Nucleus accumbens (tissue), 56 donors: ENCODE measurements at places on chromosomes 2 and 18.
A peak's percentile ranks its signal among the peaks of the same experiment; 100 is the strongest.

DNA sequence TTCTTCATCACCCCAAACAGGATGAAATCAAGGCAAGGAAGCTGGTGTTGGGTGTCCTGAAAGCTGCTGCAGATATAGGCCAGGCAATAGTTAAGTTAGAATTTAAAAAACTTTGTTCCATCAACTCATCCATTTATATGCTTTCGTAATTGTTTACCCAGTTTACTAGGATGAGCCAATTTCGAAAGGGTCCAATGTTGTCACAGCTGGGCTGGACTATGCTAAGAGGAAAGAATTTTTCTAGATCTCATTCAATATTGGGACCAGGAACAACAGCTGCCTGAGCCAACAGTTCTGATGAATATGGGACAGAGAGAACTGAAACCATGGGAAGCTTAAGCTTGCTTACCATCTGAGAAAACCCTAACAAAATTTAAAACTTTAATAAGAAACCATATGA, 21.6 kb upstream of the SP3 start:
- no peak for DNase-seq

GRCh38 chr2:29991086-29991485, 69.7 kb upstream of the ALK start:
- DNase-seq = no peak

DNA sequence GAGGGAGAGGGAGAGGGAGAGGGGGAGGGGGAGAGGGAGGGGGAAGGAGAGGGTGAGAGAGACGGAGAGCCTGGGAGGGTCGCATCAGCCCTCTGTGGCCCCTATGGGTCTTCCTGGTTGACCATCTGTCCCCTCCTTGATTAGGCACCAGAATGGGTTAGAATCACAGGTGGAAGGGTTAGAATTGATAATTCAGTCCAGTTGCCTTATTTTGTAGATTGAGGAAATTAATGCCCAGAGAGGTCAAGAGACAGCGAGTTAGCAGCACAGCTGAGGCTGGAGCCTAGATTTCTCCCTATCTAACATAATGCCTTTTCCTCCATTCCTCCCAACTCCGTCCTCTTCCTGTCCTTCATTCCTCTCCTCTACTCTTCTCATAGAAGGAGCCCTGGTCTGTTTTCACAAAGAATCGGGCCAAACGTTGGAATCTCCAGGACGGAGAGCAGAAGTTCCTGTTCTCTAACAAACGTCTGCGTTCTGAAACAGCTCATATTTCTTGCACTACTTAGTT, 338 bp upstream of the THUMPD2 start:
- no peak for DNase-seq

DNA sequence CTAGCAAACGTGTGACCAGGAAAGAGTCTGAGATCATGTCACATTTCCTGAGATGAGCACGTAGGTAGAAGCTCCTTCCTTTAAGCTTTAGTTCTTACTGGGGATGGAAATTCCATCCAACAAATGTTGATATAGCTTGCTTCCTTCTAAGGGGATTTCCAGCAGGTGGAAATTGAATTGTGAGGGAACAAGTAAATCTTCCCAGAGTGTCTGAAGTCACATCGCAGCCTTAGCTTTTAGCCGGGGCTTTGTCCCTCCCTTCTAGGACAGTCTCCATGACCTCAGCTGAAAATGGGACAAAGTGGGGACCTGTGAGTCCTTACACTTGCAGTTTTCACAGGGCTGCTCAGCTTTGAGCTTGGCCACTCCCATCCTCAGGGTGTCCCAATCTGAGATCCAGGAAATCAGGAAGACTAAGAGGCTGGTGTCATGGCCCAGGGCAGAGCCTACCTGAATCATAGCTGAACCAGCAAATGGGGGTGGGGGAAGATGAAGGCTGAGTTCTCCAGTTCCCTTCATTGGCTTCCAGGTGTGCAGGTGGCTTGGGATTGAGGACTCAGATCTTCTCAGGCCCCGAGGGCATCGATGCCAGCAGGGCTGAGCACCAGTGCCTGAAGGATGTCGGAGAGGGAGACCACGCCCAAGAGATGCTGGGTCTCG, 8.3 kb downstream of the PRKAG3 start:
- DNase-seq = no peak

- peak; percentile 40 for DNase-seq
These were observed 161.1 kb downstream of the ARL4C start for GRCh38 chr2:234335661-234336228.

DNA sequence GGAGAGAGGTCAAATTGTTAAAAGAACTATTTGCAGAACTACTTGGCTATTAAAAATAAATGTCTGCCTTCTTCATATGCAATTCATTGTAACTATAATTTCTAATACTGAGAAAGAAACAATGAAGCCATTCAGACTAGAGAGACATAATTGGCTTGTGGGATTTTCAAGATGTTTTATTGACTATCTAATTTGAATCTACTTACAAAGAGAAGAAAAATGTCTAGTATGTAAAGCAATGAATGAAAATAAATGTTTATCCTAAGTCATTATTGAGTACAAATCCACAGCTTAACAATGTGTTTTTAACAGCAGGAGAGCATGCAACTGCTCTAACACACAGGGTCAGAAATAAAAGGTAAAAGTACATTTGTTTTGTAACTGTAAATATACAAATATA, 19.2 kb downstream of the RMP24 start:
- no peak for DNase-seq

- DNase-seq = no peak
These were observed 784.9 kb downstream of the EPHA4 start for GRCh38 chr2:220787251-220787650.

DNA sequence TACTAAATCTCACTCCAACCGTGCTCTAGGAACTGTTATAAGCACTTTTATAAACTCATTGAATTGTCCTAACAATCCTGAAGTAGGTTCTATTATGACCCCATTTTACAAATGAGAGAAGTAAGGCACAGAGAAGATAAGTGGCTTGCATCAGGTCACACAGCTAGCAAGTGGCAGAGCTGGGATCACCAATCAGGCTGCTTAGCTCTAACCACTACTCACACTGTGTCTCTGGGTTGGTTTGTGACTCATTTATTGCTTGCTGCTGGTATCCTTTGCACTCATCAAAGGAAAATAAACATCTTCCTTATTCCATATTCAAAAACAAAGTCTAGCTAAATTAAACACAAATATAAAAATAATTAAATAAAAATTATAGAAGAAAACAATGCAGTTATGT, 42.5 kb upstream of the IL1R2 start:
- no peak for DNase-seq

- no peak for DNase-seq
These were observed 24.0 kb upstream of the ZNF516 start for GRCh38 chr18:76518860-76519538.

DNA sequence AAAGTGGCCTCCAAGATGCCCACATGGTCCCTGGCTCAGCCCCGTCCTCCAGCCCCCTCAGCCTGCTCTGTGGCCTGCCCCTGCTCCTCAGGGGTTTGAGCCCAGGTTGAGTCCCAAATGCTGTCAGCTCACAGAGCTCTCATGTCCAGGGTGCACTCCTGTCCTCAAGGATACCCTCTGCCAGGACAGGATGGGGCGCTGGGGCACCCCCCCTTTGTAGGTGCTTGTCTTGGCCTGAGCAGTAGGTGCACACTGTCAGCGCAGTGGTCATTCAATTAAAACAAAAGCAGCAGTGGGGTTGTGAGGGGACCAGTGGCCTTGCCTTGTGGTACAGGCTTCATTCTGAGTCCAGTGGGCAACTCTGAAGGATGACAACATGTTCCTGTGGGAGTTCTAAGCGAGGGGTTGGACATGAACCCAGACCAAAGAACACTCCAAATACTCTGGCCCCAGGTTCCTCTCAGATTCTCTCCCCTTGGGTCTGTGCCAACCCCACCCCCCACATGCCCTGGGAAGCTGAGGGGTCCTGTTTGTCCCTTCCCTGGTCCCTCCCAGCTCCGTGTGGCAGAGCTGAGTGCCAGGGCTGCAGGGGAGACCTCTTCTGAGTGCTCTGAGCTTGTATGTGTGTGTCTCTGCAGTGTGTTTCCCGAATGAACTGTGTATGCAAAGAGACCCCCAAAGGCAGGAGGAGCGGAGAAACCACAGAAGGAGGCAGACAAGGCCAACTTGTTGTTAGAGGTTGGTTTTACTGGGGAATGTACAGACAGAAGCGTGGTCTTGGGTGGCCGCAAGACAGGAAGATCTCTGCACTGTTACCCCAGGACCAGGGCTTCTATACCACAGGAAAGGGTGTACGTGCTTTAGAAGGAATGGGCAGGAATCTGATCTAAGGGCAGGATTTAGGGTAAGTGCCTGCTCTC, 155.6 kb upstream of the HS6ST1 start:
- DNase-seq = no peak

DNA sequence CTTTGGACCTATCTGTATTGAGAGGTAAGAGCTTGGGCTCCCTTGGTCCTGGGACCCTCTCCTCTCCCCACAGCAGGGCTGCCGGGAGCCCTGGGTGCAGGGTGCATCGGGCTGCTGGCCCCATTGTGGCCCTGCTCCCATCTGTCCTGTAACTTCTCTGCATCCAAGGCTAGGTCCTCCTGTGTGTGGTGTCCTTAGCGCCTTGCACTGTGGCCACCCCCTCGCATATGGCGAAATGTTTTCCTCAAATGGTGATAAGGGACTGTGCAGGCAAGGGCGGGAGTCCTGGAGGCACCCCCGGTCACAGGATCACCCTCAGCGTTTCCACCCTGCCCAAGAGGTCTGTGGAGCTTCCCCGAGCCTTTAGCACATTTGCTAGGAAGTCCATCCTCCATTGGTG, 208.2 kb downstream of the SH3RF3 start:
- no peak for DNase-seq

DNA sequence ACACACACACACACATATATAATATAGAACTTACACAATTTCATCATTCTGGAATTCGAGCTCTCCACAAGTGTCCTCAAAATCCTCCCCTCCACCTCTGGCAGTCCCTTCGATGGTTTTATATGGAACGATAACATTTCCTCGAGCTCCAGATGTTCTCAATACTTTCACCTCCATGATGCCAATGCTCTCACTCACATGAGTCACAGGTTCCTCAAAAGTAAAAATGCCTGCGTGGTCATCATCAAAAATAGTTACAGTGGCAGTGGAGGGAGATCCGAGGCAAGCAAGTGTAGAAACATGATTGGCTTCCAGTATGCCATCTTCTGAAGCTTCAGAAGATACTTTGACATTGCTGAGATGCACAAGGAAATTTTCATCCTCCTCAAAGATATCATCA, 23.5 kb downstream of the SLC8A1 start:
- DNase-seq = no peak

DNA sequence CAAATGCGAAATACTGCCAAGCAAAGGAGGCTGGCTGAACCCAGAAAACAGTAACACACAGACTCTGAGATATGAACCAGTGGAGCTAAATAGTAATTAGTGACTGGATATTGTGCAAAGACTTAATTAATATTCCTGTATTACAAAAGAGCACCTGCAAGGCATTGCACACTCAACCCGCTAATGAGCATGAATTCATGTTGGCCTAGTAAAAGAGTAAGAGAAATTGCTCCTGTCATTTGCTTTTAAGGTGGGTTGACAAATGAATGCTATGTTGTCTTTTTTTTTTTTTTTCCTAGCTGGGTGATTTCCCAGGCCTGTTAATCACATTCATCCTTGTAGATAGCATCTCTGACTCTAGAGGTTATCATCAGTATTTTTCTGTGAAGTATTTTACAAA, 87.0 kb upstream of the CERS6 start:
- no peak for DNase-seq

DNA sequence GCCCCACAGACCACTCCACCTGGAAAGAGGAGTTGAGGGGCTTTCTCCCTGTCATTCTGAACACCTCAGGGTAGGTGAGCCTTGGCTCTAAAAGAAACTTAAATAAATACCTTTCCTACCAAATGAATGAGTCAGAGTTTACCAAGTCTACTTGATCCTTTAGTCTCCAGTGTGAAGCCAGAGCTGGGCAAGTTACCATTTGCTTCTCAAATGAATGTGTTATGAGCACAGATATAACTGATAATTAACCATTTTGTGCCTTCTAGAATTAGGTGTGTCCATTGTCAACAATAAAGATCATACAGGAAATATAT, 347.7 kb downstream of the KIAA1328 start:
- DNase-seq = no peak

- no peak for DNase-seq
These were observed 321.9 kb upstream of the NETO1 start for GRCh38 chr18:73189718-73190117.

- no peak for DNase-seq
These were observed 73.7 kb downstream of the LRATD1 start for GRCh38 chr2:14706201-14706600.

- no peak for DNase-seq
These were observed 65.9 kb upstream of the SH3RF3 start for GRCh38 chr2:109062859-109063700.

DNA sequence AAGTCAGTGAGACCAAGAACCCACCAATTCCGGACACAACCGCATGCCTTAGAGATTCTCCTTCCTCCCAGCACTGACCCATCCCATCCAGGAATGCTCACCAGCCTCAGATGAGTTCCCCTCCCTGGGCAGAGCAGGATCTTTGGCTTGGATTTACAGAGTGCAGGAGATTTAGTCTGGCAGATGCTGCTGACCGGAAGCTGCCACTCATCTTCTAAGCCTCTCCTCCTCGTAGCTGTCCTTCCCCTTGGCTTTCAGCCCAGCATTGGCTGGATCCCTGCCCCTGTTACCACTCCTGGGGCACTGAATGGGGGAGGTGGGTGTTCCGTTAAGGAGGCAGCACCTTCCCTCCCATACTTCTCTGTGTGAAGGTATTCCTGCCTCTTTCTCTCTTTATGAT, 53.2 kb downstream of the VWA3B start:
- no peak for DNase-seq

GRCh38 chr18:23629444-23629946, 33.2 kb downstream of the ANKRD29 start:
- DNase-seq = no peak

DNA sequence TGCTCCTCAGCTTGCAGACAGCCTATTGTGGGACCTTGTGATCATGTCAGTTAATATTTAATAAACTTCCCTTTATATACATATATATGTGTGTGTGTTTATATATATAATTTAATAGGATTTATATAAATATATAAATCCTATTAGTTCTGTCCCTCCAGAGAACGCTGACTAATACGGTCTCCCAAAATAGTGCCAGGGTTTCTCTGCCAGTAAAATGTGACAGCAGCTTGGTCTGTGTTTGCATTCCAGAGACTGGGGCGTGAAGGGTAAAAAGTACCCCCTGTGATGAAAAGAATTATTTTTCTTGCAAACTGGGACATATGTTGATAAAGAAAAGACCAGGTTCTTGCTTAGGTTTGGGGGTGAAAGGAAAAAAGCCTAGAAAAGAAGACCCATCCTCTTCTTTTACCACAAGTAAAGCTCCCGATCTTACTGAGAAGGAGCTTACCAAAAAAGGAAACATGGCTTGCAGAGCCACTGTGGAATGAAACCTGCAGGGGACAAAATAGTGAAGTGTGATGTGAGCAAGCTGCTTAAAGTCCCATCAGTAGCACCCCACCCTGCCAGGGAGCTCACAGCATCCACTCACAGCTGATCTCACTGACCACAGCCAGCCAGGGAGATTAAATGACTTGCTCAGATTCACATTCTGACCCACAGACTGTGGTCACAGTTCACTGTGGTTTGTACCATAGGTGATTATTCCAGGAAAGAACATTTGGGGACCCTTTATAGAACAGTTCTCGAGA, 110.9 kb upstream of the RMP24 start:
- no peak for DNase-seq
